ENCODE measurements at places on chromosomes 16 and 17. TPM values are rescaled to one million over a fixed set of nuclear protein-coding genes. Genes with fewer than 3 reads are reported as not detected.
A peak's percentile ranks its signal among the peaks of the same experiment; 100 is the strongest.

OR1A1 gene
- not detected for total RNA-seq

DNA sequence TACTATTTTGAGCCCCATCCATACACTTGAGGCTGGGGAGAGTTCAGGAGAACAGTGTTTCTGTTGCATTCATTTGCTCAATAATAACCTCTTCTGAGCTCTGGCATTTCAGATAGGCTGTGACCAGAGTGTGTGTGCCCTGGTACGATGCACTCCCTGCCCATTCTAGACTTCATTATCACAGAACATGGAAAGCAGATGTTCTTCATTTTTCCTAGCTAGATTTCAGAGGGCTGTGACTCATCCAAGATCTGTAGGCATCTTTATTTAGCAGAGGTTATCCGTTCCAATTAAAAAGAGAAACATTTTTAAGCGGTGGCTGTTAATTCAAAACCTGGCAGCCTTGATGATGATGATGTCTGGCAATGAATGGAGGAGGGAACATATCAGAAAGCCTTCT lies 228.8 kb upstream of the EEF2KMT start:
- DNase-seq = no peak

ERAL1 gene
- total RNA-seq = 84.1 TPM

DNA sequence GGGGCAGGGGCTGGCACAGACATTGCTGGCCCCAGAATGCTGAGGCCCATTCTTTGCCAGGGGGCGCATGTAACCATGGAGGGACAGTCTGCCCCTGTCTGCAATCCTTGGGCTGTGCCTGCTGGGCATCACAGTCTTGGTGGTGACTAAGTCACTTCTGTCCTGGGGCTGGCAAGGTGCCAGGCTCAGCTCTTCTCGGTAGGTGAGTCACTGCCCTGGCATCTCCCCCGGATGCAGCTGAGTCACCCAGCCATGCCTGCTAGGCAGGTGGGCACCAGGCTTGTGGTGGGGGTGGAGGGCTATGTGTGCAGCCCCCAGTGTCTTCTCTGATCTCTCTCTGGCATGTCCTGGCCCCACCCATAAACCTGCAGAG lies 5.6 kb downstream of the RARA start:
- peak; percentile 85 for DNase-seq

DNA sequence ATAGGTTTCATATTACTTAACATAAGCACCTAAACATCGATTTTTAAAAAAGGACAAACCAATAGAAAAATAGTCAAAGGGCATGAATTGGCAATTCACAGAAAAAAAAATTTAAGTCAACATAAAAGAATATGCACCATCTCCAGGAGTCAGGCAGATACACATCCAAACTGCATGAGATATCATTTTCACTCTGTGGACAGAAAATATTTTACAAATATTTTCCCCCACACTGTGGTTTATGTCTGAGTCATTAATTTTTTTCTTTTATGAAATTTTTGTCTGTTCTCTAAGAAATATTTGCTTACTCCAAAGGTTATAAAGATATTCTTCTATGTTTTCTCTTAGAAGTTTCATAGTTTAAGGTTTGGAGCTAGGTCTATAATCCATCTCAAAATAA lies 74.4 kb upstream of the DNAH17 start:
- no peak for DNase-seq

DNA sequence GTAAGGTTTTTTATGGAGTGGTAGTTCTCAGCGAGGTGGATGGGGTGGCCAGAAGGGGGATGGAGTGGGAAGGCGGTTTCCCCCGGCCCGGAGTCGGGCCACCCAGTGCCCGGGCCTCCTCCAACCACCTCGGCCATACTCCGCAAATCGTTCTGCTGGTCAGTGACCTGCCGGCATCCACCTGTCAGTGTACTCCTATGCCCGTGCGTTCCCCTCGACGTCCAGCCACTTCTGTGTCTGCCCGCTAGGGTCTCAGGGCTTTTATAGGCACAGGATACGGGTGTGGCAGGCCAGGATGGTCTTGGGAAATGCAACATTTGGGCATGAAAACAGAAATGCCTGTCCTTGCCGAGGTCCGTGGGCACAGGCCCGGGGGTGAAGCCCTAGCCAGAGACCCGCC lies 19.3 kb upstream of the ASGR2 start:
- DNase-seq = no peak

DNA sequence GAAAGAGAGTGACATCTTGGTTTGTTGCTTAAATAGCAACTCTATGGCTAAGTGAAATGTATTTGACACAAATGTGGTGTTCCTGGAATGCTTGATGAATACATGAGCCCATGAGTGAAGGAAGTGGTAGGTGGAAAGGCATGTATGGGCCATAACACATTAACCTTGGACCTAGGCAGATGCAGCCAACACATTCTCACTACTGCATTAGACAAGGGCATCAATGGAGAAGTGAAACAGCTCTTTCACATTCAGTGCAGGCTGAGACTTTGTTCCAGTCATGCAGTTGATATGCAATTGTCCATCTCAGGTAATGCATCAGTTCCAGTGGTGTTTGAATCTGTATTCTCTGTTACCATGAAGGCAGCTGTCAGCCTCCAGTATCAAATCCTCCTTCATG lies 133.6 kb downstream of the HS3ST3B1 start:
- DNase-seq = no peak

DNA sequence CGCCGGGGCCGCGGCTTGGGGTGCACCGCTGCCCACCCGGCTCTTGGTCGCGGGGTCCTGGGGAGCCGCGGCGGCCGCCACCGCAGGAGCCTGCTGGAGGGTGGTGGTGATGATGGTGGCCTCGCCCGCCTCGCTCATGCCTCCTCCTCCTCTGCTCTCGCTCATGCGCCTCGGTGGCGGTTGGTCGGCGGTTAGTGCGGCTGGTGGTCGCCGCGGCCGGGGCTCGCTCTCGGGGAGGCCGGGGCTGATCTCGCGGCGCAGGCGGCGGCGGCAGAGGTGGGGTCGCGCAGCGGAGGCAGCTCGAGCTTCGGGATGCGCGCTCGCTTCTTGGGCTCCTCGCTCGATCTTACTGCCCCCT lies 41.6 kb downstream of the AHSP start:
- DNase-seq = no peak

CLDN7 gene
- total RNA-seq = 1.1 TPM

DNA sequence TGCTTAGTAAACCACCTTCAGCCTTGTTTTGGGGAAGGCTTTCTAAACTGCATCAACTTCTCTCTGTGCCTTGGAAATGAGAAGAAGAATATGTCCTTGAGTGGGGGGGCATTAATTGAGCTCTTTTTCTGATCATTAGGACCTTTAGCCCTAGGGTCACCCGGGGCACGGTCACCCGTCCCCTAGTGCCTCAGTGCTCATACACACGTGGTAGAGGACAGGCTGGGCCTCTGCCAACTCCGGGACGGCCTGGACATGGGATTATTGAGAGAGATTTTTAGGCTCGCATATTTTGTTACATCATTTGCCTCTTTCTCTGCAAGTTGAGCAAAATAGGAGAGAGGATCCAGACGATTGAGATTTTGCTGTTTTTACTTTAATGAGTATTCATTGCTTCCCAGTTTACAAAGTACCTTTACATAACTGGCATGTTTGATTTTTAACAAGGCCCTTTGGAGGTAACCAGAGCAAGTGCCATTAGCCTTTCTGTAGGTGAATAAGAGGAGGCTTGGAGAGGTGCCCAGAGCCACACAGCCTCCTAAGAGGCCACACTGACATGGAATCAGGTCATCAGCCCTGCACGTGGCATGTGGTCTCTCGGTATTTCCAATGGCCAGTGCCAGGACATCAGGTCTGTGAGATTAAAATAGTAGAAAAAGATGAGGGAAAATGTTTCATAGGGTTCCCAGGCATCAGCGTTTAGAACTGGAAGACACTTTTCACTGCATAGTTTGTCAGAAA lies 11.1 kb downstream of the PMM2 start:
- DNase-seq = no peak

GRCh38 chr16:88561485-88562359 lies 8.5 kb upstream of the ZC3H18 start:
- peak; percentile 55 for DNase-seq

GRCh38 chr16:58121132-58121531 lies 8.0 kb downstream of the CFAP20 start:
- no peak for DNase-seq

DNA sequence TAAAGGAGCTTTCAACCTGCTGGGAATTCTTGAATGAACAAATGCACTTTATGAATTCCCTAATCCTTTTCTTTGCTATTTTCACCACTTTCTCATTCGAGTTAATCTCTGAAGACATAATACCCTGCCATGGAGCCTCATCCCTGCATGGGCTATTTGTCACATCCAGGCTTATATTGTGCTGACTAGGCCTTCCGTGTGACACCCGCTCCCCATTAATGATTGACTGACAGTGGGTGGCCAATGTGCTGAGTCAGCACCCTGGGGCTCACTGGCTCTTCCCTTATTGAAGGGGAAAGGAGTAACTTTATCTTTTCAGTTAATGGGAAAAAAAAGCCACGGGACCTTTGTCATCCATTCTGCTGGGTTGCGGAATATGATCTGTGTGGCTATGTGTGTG lies 1024.8 kb upstream of the EEF2KMT start:
- DNase-seq = no peak

- no peak for DNase-seq
Measured at GRCh38 chr17:9205520-9206409, 184.5 kb downstream of the NTN1 start.

DNA sequence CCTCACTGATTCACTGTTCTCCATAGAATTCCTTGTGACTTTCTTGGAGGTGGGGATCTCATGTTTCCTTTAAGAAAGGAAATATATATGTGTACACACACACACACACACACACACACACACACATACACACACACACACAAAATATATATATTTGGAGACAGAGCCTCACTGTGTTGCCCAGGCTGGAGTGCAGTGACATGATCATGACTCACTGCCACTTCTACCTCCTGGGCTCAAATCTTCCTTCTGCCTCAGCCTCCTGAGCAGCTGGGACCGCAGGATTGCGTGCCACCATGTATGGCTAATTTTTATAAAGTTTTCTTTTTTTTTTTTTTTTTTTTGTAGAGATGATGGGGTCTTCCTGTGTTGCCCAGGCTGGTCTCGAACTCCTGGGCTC lies 45.9 kb downstream of the CDH13 start:
- no peak for DNase-seq

UTS2R gene
- not detected for total RNA-seq

CAVIN1 gene
- total RNA-seq = 0.18 TPM

SRCIN1 gene
- total RNA-seq = 0.04 TPM

CA7 gene
- total RNA-seq = not detected

DNA sequence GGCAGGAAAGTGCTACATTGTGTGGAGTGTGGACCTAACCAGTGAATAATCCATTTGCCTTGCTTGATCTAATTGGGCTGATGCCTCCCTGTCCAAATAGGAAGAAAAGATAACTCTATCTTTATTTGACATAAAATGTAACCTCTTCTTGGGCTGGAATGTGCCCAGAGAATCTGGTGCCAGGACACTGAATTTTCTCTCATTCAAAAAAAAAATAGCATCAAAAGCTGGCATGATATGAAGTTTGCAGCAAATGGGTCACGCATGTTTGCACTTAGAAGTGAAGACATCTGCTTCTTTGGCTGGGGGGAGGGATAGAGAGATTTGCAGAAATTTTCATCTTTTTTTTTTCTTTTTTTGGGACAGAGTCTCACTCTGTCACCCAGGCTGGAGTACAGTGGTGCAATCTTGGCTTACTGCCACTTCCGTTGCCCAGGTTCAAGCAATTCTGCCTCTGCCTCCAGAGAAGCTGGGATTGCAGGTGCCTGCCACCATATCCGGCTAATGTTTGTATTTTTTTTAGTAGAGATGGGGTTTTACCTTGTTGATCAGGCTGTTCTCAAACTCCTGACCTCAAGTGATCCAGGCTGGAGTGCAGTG lies 478.2 kb upstream of the EEF2KMT start:
- DNase-seq = no peak

- DNase-seq = no peak
Measured at GRCh38 chr17:35171834-35172233, 22.4 kb downstream of the SLC35G3 start.

TBC1D3G gene
- total RNA-seq = not detected

- DNase-seq = peak; percentile 17
Measured at GRCh38 chr17:1709971-1710806, at the start of gene TLCD2. Gene TLCD2 (minus strand): TSS chr17:1710377. CDS start chr17:1710242, 135 bp downstream.

DNA sequence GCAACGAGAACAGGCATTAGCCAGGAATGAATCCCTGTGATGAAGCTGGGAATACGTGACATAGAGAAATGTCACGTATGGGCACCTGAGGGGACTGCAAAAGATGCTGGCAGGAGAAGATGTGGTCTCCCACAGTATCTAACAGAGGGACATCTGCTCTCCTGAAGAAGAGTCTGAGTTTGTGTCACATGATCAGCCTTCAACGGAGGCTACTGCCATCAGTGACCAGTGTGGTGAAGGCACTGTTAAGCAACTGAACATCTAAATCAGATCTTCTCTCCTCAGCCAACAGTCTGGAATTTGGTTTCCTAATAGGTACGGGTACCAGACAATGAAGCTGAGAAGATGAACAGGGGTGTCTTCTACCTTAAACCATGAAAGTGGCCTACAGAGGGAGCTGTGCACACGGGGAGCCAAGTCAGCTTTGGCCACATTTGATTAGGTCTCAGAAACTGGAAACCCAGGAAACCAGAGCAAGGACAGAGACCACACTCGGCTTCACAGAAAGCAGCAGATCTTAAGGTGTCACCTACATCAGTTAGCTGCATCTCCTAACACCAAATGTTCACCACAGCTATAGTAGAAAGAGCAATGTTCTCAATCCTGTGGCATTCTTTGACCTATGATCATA lies 41.8 kb downstream of the BRD7 start:
- peak; percentile 85 for DNase-seq

GRCh38 chr16:58906981-58907715 lies 173.0 kb upstream of the GOT2 start:
- no peak for DNase-seq

KRTAP2-2 gene
- not detected for total RNA-seq
